ENCODE measurements at places on chromosomes 3 and 15.

- no peak for DNase-seq
These were observed 4.3 kb downstream of the ZNF592 start for GRCh38 chr15:84752700-84753099.

- no peak for DNase-seq
These were observed 22.3 kb downstream of the NCEH1 start for GRCh38 chr3:172688588-172688987.

- DNase-seq, result no peak
These were observed 94.0 kb upstream of the IQSEC1 start for GRCh38 chr3:13167064-13167743.

DNA sequence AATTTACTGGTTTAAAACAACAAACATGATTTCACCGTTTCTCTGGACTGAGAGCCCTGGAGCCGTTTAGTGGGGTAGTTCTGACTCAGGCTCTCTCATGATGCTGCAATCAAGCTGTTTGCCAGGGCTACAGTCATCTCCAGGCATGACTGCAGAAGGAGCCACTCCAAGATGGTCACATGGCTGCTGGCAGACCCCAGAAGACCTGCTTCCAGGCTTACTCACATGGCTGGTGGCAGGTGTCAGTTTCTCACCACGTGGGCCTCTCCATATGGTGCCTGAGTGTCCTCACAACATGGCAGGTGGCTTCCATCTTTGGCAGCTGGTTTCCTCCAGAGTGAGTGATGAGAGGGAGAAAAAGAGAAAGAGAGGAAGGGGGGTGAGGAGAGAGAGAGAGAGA lies 378.3 kb upstream of the RGMA start:
- DNase-seq, result no peak

- DNase-seq, result no peak
These were observed 85.9 kb downstream of the TNIK start for GRCh38 chr3:171374260-171374659.

DNA sequence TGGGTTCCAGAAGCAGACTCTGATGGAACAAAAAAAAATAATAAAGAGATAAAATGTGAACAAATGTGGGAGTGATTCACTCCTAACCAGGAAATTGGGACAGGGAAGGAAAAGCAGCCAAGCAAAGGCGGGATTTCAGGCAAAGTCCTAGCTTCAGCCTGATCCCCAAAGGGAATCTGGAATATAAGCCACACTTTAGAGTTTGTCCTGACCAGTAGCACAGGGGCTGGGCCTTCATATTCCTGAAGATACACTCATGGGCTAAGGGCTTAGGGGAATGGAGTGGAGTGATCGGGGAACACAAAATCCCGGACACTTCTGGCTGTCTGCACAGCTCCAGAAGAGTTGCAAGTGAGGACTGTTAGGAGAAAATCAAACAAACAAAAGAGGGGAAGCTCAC lies 135.0 kb upstream of the COL8A1 start:
- DNase-seq, result no peak

DNA sequence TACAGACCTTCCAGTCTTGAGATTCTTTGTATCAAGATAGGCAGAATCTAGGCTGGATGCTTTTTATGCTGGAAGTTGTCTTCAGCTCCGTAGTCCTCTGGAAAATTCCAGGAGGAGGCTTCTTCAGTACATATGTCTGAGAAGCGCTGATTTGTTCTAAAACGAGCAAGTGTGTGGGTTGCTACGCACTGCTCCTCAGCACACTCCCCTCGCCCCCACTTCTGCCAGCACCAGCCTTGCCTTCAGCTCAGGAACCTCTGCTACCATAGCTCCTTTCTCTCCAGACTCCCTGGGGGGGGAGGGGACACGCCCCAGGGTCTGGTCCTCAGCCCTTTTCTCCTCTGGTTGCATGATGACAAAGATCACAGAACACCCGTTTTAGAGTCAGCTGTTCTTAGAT lies 75.5 kb upstream of the TRA2B start:
- no peak for DNase-seq

- no peak for DNase-seq
These were observed 58.0 kb upstream of the SLC7A14 start for GRCh38 chr3:170643831-170644230.

GRCh38 chr15:82726816-82727215 lies 17.1 kb upstream of the AP3B2 start:
- DNase-seq, result no peak

DNA sequence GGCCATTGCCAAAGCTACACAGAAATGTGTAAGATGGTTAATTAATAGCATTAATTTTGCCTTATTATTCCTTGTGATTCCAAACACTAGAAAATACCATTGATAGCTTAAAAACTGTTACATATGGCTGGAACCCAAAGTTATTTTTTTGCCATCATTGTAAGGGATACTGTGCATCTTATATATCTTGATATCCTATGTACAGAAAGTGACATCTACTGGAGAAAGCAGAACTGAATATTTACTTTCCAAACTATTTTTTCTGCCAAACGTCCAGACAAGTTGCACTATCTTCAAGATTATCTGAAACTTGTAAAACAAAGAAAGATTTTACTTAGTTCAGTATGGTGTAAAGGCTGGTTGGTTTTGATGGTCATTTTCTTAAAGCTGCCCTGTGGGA lies 33.3 kb upstream of the MEIS2 start:
- DNase-seq, result no peak

DNA sequence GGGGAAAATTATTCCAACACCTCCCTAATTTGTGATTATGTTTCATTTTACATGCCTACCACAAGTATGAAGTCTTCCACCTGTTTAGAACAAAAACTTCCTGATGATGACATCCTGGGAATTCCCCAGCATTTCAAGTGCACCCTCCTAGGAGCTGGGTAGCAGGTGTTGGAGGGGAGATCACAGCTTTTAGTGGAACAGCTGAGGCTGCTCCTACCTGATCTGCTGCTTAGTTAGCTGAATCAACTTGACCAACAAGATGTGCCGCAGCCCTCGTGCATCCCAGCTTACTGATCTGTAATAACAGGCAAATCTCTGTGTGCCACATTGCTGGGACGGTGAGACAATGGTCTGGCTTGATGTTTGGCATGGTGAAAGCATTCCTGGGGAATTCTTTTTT lies 29.7 kb downstream of the TRAK1 start:
- no peak for DNase-seq

GRCh38 chr3:72641684-72642083 lies 206.6 kb downstream of the SHQ1 start:
- no peak for DNase-seq

DNA sequence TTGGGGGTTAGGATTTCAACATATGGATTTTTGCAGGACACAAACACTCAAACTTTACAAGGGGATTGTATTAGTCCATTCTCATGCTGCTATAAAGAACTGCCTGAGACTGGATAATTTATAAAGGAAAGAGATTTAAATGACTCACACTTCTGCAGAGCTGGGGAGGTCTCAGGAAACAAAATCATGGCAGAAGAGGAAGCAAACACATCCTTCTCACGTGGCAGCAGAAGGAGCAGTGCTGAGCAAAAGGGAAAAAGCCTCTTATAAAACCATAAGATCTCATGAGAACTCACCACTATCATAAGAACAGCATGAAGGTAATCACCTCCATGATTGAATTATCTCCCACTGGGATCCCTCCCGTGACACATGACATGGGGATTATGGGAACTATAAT lies 1183.1 kb downstream of the ZPLD1 start:
- no peak for DNase-seq

DNA sequence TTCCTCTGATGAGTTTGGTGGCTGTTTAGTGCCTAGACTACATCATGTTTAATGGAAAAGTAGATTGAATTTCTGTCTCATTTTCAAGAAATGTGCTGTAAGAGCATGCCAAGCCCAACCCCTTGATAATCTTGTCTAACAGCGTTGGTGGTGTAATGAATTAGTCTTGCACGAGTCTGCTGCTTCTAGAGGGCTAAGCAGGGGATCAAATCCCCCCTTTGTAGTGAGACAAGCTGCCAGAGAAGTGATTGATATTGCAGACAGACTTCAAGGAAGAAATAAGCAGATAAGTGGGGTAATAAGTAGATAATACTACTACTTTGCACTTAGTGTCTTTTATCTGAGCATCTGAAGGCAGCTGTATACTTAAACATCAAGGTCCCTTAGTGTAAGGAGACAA lies 141.4 kb downstream of the TP63 start:
- DNase-seq, result no peak

GRCh38 chr3:187286467-187287059 lies 5.0 kb downstream of the MASP1 start:
- DNase-seq, result no peak

- DNase-seq, result no peak
These were observed 10.6 kb downstream of the RBMS3 start for GRCh38 chr3:29291260-29291981.

- DNase-seq, result no peak
These were observed 305 bp upstream of the KPNA1 start for GRCh38 chr3:122515020-122515468.

DNA sequence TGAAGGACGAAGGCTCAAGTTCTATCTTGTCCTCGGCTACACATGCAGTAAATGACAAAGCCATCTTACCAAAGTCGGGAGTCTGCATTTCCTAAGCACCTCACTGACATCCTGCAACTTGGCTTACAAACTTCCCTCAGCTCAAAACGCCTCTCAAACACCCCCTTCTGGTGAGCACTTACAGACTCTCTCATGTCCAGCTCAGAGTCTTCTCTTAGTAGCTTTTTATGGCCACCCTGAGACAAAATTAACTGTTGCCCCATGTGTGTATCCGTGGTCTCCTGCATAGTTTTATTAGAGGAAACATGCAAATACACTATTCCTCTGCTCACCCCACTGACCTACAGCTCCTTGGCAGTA lies 819.7 kb downstream of the FHIT start:
- DNase-seq, result no peak

DNA sequence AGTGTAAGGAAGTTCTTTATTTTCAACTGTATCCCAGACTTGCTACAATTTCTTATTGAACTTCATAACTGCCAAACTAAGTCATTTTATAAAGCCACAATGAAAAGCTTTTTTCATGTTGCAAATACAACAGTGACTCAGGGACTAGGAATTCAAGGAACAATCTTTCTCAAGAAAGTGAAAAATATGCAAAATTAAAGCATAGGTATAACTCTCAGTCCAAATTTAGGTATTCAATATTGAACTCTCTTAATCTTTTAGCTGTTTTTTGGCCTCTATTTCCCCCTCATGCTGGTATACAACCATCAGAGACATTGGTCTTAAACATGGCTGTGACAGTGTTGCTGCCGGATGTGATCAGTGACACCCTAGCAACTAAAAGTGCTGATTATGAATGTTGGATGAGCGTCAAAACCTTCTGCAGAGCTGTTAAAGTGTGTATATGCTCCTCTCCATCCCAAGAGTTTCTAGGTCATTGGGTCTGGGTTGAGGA lies 476.9 kb downstream of the ZNF385D start:
- DNase-seq, result no peak

GRCh38 chr3:180749322-180749721 lies 70.0 kb upstream of the CCDC39 start:
- no peak for DNase-seq

DNA sequence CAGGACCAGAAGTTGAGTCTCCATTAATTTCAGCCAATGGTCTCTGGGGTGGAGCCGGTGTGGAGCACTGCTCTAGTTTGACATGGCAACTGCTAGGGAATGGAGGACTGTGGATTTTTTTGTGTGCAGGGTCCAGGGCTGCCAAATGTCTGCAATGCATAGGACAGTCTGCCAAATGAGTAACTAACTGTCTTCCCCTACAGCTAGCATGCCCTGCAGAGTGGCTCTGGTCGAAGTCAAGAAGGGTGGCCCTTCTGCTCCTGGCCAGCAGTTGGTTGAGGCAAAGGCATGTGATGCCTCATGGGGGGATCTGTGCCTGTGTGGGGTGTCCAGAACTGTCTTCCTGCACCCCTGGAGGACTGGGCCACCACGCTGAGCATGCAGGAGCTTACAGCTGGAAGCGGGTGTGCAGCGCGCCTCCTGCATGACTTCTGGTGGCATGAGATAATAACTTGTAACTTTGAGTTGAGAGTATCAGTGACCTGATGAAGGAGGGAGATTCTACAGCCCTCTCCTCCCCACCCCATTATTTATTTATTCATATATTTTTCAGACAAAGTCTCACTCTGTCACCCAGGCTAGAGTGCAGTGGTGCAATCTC lies 4.6 kb downstream of the TPRA1 start:
- no peak for DNase-seq
